Activated CD4-positive, alpha-beta T cell treated with anti-CD3 and anti-CD28 coated beads for 24 hours (primary cell): ENCODE measurements at places on chromosomes 11 and 22.
A peak's percentile ranks its signal among the peaks of the same experiment; 100 is the strongest.

DNA sequence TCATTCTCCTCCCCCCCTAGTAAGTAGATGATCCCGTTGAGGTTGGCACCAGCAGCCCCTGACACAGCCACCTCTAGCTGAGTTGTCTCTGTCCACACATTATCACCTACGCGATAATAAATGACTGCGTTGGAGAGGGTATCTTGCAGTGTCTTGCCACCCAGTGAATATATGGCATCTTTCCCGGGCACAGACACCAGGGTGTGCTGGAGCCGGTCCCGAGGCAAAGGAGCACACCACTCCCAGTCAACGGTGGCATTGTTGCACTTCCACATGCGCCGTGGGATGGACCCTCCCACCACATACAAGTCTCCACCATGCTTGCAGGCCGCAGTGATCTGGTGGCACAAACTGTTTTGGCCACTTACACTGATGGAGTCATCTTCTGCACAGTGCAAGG lies 5.4 kb downstream of the KBTBD4 start:
- no peak for DNase-seq

- DNase-seq = no peak
These were observed 13.6 kb upstream of the XBP1 start for GRCh38 chr22:28813772-28814518.

- DNase-seq = no peak
These were observed 1.2 kb downstream of the TUBA8 start for GRCh38 chr22:18111759-18112330.

- no peak for DNase-seq
These were observed 51.6 kb upstream of the CCDC34 start for GRCh38 chr11:27414644-27415043.

DNA sequence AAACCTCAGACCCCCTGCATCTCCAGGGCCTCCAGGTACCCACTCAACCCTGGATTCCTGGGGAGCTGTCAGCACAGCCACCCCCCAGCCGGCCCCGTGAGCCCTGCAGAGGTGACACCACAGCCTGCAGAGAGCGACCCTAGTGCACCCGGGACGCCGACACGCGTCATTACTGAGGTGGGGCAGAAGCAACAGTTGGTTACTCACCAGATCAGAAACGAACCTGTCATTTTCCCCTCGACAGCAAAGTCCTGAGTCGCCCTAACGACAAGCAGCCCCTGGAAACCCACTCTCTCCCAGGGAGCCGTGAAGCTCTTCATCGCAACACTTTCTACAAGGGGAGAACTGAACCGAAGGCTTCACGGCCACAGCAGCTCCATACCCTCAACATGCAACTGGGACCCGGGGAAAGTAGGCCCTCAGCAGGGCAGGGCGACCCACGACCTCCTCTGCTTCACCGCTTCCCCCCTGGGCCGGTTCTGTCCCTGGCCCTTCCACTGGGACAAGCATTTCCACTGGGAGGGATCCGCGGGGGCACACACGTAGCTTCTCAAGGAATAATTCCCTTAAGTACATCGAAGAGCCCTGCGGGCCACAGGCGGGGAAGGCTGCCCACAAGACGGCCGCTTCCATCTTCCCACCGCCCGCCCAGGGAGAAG lies 1.6 kb downstream of the BRD1 start:
- peak; percentile 46 for DNase-seq

GRCh38 chr22:22789233-22789921 lies 98.2 kb upstream of the IGLL5 start:
- DNase-seq = no peak

DNA sequence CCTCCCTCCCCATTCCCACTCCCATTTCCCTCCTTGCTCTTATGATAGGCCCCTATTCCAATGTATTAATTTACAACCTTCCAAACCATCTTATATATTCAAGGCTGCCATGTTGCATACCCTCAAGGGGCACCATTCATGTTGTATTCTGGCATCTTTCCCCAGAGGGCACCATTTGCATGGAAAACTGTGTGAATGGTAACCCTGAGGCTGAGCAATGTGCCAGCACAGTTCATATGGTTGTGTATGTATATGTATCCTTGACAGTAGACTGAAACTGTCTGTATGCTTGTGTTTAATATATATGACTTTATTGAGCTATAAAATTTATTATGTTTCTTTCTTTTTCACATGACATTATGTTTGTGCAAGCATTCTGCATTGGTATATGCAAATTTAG lies 7.3 kb downstream of the RASSF10 start:
- DNase-seq = no peak
